Activated naive CD4-positive, alpha-beta T cell treated with anti-CD3 and anti-CD28 coated beads, Interleukin-2, amount 50 U/mL, for 72 hours (primary cell): ENCODE measurements at places on chromosomes 3 and 15.

- no peak for DNase-seq
Measured at GRCh38 chr3:164498917-164499316, 579.4 kb downstream of the SI start.

DNA sequence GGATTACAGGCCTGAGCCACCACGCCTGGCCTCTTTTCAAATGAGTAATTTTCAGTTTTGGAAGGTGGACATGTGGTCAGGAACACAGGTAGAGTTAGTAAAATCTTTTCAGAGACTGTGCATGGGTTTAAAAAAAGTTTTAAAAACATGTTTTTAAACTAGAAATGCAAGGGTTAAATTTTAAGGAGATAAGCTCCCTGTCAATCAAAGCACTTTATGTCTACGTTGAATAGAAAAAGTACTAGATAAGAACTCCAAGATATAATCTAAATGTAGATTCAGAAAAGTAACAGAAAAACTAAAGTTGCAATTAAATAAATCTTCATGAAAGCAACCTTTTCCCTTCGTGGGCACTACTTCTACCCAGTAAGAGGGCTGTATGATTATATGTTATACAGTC is 131.7 kb downstream of the CLASP2 start:
- no peak for DNase-seq

DNA sequence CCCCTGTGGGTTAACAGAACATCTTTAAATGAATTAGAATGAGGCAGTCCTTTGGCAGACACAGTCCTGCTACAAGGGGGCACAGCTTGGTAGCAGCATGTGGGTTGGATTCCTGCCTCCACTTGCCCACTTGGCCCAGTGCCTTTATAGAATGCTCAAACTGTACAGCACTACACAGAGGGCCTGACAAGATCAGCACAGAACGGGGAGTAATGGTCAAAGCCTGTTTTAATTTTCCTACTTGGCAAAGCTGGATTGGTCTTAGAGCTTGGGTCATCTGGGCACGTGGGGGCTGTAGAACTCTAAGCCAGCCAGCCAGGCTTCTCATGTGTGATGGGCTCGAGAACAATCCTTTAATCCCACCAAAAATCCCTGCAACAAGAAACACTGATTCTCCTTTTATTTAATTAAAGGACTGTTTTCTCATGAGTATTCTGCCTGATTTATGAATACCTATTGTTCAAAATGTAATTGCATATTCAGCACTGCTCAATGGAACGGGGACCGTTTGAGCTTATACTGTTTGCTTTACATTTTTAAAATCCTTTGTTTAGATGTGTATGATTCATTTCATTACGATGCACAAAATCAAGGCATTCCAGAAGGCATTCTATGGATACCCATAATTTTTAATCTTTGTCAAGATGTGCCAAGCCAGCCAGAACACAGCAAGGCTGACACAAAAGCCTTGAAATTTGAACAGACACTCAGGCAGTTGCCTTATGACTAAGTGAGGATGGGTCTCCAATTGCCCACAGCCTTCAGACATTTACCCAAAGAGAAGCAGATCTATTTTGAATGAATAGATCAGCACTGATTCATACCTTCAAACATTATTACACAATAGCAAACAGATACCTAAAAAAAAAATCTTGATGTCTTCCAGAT is 249.3 kb upstream of the TGFBR2 start:
- DNase-seq = no peak

GRCh38 chr15:86610038-86610437 is 530.4 kb downstream of the AGBL1 start:
- no peak for DNase-seq

DNA sequence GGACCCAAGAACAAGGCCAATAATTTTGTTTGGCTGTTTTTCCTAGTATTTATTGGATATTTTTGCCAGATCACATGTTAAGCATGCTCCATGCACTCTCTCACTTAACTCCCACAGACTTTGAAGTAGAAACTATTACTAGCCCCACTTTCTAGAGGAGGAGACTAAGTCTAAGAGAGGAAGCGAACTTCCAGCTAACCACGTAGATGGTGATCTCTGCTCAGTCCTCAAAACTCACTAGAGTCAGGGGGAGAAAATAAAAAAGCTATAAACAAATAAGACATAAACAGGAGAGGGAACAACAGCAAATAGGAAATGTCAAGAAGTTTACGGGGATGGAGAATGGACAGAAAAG is 481.0 kb upstream of the PROK2 start:
- DNase-seq = no peak

GRCh38 chr3:52714335-52715302 is 8.7 kb downstream of the SPCS1 start:
- no peak for DNase-seq

DNA sequence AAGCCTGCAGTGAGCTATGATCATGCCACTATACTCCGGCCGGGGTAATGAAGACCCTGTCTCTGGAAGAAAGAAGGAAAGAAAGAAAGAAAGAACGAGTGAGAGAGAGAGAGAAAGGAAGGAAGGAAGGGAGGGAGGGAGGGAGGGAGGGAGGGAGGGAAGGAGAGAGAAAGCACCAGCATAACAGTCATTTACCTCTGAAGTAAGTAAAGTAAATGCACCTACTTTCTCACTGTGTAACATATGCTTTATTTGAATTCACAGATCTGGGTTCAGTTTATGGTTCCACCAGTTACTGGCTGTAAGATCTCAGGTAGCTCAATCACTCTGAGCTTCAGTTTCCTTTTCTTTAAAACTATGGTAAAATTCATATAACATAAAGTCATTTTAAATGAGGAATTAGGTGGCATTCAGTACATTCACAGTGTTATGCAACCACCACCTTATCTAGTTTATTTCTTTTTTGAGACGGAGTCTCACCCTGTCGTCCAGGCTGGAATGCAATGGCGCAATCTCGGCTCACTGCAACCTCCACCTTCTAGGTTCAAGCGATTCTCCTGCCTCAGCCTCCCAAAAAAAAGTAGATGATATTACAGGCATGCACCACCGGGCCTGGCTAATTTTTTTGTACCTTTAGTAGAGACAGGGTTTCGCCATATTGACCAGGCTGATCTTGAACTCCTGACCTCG is 16.1 kb upstream of the RAD54L2 start:
- DNase-seq = no peak

- DNase-seq = no peak
Measured at GRCh38 chr3:57942872-57943283, 65.3 kb upstream of the FLNB start.

GRCh38 chr15:70109978-70110377 is 12.3 kb upstream of the TLE3 start:
- no peak for DNase-seq

DNA sequence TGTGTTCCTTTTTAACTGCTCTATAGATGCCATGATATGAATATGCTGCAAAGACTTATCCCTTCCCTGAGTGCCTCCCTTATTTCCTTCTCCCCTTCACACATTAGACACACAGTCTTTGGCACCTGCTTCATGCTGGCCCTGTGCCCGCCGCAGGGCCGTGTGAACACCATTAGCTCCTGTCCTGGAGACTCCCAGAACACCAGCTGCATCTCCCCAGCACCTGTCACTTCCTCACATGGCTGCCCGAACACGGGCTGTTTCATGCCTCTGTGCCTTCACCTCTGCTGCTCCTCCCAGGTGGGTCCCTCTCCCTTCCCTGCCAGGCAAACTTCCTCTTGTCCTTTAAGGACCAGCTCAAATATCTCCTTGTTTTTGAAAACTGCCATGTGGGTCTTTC is 40.5 kb upstream of the SEC13 start:
- no peak for DNase-seq

DNA sequence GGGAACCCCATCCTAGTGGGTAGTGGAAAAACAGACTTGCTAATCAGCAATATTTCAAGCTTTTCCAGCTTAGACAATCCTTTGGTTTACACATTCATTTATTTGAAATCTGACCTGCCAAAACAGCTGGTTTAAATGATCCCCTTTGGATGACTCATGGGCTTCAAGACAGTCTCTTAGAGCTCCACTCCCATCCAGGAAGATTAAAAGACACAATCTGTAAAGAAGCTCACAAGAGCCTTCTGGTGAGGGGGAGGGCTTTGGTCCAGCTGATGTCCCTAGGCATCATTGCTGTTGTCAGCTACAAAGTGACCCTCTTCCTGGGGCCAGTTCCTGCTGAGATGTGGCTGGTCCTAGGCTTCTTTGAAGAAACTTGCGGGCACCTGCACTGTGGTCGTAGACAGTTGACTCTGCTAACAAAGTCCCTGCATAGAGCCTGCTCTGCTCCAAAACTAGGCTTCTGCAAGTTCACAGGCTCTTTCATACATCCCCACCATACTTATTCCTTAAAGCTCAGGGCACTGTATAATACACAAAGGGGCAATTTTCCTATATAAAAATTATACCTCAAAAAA is 73.7 kb downstream of the IGSF11 start:
- DNase-seq = no peak

DNA sequence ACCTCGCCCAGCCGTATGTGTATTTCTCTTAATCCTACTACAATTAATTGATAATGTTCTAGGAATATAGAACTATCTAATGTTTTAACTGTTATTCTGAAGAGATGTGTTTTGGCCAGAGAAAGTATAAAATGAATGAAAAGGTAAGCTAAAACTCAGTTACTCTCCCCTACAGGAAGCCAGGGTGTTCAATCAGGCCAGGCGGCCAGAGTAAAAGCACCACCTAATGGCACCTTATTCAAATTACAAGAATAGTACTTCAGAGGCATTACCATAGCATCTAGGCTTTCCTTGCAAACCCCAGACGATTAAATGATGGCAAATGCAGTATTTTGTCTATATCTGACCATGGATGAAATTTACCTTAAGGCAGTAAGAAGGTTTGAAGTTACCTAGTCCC is 10.4 kb downstream of the SLC12A8 start:
- DNase-seq = no peak

- DNase-seq = no peak
Measured at GRCh38 chr3:144773350-144773749, 801.7 kb downstream of the DIPK2A start.

- DNase-seq = no peak
Measured at GRCh38 chr15:35678774-35679173, 132.8 kb upstream of the DPH6 start.

- DNase-seq = no peak
Measured at GRCh38 chr3:126672741-126673140, 17.8 kb upstream of the TXNRD3 start.

GRCh38 chr3:129360705-129361460 is 67.6 kb downstream of the EFCAB12 start:
- DNase-seq = no peak

DNA sequence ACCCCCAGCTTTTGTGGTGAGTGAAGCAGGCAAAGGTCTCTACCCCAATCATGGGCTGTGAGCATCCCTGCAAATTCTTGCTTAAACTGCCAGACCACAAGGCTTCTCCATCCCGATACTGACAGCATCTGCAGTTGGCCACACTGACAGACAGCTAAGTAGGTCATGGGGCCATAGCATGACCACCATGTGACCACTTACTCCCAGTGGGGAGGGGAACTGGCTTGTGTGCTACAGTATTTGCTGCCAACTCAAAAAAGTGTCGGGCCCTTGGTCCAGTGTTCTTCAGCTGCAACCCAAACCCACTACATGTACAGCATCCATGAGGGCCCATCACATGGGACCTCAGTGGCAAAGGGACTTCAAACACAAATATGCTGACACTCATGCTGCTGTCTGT is 103.4 kb downstream of the SEC22A start:
- no peak for DNase-seq

- DNase-seq = no peak
Measured at GRCh38 chr3:23861689-23862088, 55.1 kb downstream of the NKIRAS1 start.

GRCh38 chr3:47323431-47324277 is 40.9 kb downstream of the KLHL18 start:
- DNase-seq = no peak

- DNase-seq = no peak
Measured at GRCh38 chr3:138118612-138119422, 3.4 kb upstream of the DZIP1L start.

DNA sequence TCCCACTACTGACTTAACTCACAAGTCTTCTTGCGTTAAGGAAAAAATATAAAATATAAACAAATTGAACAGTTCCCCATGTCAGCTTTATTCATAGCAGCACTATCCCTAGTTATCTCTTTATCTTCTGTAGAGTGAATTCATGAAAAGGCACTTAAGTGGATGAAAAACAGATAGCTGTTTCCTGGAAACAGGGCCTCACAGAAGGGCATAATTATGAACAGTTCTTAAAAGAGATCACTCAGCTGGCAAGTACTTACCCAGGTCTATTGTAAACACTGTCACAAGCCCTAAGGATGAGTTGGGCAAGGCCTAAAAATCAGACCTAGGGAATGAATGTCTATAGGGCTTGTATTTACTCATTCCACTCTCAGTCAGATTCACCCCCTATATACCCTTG is 10.7 kb downstream of the MB21D2 start:
- no peak for DNase-seq

- DNase-seq = no peak
Measured at GRCh38 chr3:193665370-193665989, 72.5 kb downstream of the OPA1 start.

- peak; percentile 60 for DNase-seq
Measured at GRCh38 chr3:186107215-186108105, 1.4 kb downstream of the ETV5 start.

DNA sequence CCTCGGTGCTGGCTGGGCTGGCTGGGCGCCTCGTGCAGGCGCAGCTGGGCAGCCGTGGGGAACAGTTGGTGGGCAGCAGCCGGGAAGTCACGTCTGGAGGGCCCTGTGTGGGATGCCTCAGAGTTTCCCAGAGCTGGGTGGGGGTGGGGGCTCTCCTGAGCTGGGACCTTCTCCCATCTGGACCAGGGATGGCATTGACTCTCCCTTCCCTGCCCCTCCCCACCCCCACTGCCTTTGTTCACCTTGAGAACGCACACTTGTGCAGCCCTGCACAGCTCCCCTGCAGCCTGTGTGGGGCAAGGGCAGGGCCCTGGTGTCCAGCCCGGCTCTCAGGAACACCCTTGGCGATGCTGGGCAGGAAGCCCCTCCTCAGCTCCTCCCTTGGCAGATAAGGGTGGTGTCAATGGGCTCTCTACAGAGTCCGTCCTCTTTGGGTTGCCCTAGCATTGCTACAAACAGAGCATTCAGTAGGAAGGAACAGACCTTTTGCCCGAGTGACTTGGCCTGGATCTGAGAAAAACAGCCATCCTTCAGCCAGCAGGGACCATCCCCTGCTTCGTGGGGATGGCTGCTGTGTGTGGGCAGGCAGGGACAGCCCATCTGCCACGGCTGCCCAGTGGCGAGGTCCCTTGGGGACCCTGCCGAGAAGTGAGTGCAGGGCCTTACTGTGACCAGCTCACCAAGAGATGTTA is 25.5 kb upstream of the KLF13 start:
- no peak for DNase-seq

DNA sequence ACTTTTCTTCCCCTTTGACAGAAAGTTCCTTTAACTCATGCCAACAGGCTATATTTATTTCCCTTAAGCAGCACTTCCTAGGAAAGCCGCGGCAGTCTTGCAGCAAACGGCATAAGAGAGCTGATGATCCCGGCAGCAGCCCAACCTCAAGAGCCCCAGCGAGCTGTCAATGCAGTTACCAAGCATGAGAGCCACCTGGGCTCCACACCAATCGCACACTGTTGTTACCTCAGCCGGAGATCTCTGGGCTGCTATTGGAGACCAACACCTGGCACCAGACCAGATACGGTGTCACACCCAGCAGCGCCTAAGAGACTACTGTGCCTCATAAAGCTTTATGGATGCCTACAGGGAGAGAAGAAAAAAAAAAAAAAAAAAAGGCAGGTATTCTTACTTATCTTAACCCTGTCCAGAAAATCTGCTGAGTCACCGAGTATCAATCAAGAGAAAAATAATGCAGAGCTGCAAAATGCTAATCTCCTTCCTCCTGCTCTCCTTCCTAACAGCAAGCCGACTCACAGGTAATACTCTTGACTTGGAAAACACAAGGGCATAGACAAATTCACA is 11.7 kb downstream of the ABCC5 start:
- no peak for DNase-seq

GRCh38 chr15:90617171-90617570 is 87.4 kb downstream of the CRTC3 start:
- no peak for DNase-seq
